Activated T-cell treated with anti-CD3 and anti-CD28 coated beads, Interleukin-2, amount 50 U/mL, for 4 hours (primary cell): ENCODE measurements at places on chromosomes 3 and 15.

DNA sequence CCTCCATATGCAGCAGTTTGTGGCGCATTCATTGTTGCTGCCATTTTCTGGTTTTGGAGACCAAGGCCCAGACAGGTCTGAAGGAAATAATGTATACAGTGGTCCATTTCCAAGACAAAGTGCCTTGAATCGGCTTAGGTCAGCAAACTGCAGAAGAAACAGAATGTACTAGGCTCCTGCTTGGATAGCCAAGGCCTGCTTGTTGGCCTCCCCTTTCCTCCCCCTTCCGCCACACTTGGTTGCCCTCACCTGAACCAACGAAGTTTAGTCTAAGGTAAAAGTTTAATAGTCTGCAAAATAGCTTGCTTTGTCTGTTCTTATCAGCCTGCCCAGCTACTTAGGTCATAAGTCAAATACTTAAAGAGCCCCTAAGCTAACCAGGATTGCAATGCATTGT, 12.0 kb upstream of the RTP3 start:
- no peak for DNase-seq

GRCh38 chr3:158775426-158776410, 26.1 kb upstream of the MFSD1 start:
- no peak for DNase-seq

DNA sequence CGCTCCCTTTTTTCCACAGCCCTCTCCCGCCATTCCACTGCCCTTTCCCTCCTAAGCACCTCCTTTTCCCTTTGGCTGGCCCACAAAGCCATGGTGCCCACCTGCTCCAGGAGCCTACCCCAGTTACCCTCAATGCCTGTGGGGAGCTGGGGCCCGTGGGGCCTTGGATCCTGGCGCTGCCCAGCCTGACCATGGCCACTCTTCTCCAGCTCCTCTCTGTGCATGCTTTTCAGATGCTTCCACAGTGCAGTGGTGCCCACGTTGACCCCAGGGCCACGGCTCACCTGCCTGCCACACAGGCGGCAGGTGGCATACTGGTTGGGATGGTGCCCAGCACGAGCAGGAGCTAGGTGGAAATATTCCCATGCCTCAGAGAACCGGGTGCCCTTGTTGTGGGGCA, 1.5 kb downstream of the ZBED2 start:
- no peak for DNase-seq

- DNase-seq: peak; percentile 40
Observed at GRCh38 chr3:15291589-15292541, 40.5 kb downstream of the SH3BP5 start.

GRCh38 chr3:188947401-188948280, 224.1 kb upstream of the TPRG1 start:
- no peak for DNase-seq

DNA sequence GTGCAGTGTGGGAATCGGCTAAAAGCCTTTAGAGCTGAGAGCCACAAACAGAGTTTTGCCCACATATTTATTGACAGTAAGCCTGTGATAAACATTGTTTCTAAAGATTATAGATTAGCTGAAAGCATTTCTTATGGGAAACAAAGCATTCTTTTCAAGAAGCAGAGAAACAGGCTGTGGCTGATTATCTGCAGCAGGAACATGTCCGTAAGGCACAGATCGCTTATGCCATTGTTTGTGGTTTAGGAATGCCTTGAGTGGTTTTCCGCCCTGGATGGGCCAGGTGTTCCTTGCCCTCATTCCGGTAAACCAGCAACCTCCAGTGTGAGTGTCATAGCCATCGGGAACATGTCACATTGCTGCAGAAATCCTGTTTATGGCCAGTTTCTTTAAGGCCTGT, 12.5 kb downstream of the XYLB start:
- no peak for DNase-seq

DNA sequence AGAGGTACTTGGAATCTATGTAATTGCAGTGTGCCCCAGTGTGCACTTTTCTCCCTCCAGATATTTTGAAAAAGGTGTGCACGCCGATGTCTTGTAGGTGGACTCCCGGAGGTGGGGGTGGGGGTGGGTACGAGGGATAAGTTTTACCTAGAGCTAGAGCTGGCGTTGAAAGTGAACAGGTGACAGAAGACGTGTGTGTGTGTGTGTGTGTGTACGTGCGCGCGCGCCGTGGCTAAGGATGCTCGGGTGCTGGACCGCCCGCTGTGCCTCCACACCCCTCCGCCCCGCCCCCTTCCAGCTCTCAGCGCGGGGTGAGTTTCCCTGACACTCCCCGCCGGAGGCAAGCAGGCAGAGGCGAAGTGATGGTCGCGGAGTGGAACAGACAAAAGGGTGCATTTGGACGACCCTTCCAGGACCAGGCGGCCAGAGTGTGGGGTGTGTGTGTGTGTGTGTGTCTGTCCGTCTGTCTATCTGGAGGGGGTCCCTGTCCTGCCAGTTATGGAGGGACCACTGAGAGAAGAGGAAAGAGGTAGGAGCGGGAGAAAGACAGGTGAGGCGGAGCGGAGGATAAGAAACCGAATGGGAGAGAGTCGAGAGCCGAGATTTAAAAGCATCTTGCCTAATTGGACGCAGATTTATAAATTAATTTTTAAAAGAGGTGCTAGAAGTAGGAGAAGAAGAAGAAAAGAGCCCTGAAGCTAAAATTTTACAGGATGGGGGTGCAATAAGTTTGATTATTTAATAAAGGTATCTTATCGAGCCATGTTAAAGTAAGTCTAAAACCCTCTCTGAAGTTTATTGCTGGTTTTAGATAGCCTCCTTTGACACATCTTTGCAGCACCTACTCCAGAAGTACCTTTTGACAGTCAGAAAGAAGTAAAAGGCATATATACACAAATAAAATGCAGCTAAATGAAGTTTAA, 335.8 kb upstream of the THRB start:
- no peak for DNase-seq

DNA sequence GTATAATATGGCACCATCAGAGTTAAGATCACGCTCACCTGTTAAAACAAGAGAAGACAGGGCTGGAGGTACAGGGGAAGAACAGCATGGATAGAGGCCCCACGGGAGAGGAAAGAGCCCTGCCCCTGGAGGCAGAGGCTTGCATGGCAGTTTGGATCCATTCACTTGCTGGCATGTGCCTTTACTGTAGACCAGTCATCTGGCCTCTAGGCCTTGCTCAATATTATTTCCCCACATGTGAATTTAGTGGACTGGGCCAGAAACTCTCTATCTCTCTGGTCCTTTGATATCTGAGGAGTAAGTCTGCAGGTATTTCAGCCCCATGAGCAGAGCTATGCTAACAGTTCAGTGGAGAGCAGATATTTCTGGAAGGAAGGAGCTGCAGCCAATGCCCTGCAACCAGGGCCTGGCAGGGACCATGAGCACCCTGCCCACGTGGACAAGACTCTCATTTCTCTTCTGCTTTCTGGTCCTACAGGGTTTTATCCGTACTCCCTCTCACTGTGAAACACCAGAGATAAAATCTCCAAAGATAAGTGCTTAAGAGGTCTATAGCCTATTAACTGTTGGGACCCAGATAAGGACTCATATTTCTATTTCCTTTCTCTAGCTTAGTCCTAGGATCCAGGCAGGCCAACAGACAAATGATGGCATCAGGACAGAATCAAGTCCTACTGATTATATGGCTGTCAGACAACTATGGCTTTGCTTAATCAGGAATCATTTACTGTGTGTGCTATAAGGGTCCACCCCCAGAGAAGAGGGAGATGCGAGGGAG, 65.0 kb downstream of the CLDN11 start:
- DNase-seq: no peak

DNA sequence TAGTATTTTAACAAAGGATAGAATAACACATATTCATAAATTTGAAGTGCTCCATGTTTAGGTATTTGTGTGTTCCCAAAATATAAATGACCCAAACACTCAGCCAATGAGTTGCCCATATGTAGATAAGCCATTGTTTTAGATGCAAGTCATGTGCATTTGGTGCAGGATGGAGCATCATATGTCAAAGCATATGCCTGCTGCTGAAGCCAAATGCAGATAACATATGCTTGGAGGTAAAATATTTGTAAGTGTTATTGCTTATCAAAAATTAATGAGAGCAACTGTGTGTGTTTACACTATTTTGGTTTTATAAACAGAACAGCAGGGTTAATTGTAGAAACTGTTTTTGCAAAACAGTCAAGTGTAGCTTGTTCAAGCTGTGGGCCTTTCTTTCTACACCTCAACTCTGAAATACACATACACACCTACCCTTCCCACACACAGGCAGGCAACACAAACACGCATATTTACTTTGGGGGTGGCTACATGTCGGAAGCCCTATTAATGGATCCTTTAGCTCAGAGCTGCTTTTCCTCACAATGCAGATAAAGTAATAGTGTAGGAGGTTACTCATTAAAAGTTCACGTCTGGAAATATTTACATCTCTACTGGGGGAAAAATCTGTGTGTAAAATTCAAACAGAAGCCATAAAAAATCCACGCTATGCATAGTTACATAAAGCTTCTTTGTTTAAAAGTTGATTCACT, 521.4 kb downstream of the ZNF385D start:
- no peak for DNase-seq

GRCh38 chr3:159751146-159751545, 237.5 kb upstream of the IL12A start:
- DNase-seq: no peak

GRCh38 chr3:143311096-143311495, 191.5 kb downstream of the CHST2 start:
- DNase-seq: no peak

- DNase-seq: no peak
Observed at GRCh38 chr15:36914466-36914865, 185.9 kb downstream of the MEIS2 start.

DNA sequence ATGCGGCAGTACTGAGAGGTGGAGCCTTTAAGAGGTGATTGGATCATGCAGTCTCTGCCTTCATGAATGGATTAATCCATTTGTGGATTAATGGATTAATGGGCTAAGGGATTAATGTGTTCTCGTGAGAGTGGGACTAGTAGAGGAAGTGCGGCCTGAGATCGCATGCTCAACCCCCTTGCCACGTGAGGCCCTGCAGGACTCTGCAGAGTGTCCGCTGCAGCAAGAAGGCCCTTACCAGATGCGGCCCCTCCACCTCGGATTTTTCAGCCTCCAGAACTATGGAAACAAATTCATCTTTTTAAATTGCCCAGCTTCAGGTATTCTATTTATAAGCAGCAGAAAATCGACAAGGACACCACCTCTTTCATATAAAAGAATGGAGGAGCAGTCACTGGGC, 148.8 kb downstream of the TPRA1 start:
- no peak for DNase-seq

GRCh38 chr15:64426845-64427465, 33.4 kb upstream of the ZNF609 start:
- no peak for DNase-seq

DNA sequence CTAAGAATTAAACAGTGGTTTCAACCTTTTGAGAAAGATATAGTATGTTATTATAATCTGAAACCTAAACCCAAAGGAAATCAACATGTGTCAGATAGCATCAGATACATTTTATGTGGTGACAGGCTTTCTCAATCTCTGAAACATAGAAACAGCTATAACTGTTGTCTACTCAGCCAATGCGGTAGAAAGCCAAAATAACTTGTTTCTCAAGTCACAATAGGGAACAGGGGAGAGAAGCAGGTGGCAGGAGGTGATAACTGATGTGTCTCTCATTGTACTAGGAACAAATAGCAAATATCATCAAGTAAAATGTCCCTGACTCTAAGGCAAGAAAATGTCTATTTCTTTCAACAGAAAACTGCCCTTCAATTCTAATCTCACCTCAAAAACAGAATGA, 38.6 kb downstream of the DENND6A start:
- no peak for DNase-seq

GRCh38 chr3:105040026-105040622, 326.6 kb upstream of the ALCAM start:
- DNase-seq: no peak

- no peak for DNase-seq
Observed at GRCh38 chr3:43753741-43754715, 63.3 kb downstream of the ABHD5 start.

GRCh38 chr3:18189282-18190050, 235.7 kb downstream of the SATB1 start:
- no peak for DNase-seq

DNA sequence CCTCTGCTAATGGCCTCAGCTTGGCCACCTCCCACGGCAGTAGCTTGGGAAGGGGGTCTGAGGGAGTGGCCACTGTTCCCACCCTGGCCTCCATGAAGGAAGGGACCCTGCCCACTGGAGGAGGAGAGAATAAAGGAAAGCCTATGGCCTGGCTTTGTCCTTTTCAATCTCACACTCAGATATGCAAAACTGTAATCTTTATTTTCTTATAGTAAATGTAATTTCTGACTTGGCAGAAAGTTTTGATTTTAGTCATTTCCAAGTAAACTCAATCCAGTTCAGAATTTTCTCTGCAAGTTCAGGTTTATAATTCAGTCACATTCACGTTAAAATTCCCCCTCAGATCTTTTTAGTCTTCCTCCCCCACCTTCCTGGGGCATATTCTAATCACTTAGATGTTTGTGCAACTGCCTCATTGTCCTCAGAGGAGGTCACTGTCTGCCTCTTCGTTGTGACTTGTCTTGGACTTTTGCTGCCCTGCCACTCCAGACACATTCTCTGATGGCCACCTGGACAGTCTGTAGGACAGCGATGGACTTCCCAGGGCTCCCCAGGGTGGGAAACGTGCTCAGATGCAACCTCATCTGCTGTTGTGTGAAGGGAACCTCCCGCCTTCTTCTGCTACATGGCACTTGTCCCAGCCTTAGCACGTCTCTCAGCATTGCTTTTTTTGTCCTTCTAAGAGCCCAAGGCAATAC, 222.8 kb upstream of the TBL1XR1 start:
- no peak for DNase-seq

DNA sequence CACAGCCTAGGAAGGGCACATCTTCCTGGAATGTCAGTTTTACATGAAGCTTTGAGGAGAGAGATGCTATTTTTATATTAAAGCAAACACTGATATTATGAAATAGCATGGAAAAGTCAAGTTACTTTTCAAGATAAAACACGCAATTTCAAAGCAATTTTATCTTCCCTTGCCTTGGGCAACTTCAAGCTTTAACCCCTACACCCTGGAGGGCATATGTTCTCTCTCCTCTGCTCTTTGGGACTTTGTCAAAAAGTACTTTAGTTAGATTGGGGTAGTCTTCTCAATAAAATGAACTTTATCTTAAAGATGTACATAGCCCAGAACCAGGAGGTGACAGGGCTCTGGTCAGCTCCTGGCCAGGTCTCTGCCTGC, 86.9 kb upstream of the PLXNA1 start:
- no peak for DNase-seq

GRCh38 chr15:59689626-59690236, 611 bp upstream of the BNIP2 start:
- peak; percentile 47 for DNase-seq

- DNase-seq: no peak
Observed at GRCh38 chr3:129769616-129770015, 123.9 kb downstream of the TMCC1 start.

DNA sequence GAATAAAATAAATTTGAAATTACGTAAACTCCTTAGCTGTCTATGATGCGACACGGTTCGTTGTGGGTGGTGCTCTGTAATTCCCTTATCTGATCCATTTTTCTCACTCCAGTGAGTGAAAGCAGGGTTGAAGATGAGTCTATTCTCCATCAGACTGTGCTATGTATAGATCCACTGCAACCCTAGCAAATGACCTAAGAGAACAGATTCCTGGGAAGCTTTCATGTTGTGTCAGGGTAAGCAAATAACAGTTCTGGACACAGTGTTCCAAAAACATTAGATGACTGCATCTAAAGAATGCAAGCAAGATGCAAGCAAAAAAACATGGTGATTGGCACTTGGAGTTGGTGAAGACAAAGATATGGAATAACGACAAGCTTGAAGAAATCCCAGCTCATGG, 239.3 kb downstream of the SLC9A9 start:
- DNase-seq: no peak

GRCh38 chr3:158091531-158091930, 14.7 kb downstream of the SHOX2 start:
- DNase-seq: no peak

GRCh38 chr3:181761906-181762305, 50.2 kb downstream of the SOX2 start:
- no peak for DNase-seq
